Stimulated activated CD8-positive, alpha-beta memory T cell treated with anti-CD3 and anti-CD28 coated beads, Interleukin-15, amount 100 ng/mL, for 48 hours (primary cell): ENCODE measurements at places on chromosomes 16 and 17.

GRCh38 chr17:1898872-1899271, 69.1 kb downstream of the RPA1 start:
- no peak for DNase-seq

- no peak for DNase-seq
Measured at GRCh38 chr16:87582216-87582965, 19.9 kb upstream of the JPH3 start.

- DNase-seq = no peak
Measured at GRCh38 chr16:30354423-30355143, 525 bp downstream of the CD2BP2 start.

- no peak for DNase-seq
Measured at GRCh38 chr16:27048316-27048715, 18.4 kb upstream of the C16orf82 start.

- no peak for DNase-seq
Measured at GRCh38 chr16:54175552-54176375, 110.8 kb downstream of the IRX3 start.

DNA sequence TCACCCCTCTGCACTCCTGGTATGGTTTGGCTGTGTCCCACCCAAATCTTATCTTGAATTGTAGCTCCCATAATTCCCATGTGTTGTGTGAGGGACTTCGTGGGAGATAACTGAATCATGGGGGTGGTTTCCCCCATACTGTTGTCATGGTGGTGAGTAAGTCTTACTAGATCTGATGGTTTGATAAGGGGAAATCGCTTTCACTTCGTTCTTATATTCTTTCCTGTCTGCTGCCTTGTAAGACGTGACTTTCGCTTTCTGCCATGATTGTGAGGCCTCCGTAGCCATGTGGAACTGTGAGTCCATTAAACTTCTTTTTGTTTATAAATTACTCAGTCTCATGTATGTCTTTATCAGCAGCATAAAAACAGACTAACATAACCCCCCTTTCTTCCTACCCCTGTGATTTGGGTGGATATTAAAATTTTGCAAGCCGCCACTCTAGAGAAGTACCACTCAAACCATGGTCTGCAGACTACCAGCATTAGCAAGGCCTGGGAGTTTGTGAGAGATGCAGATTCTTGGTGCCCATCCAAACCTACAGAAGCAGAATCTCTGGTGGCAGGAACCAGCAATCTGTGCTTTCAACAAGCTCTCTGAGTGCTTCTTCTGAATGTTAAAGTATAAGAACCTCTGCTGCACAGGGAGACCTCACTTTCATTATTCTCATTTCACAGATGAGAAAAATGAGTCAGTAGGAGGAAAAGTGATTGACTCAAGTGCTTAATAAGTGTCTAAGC, 999.5 kb upstream of the EEF2KMT start:
- DNase-seq = no peak

- no peak for DNase-seq
Measured at GRCh38 chr16:3580251-3580651, 3.0 kb upstream of the NLRC3 start.

- no peak for DNase-seq
Measured at GRCh38 chr17:19900809-19901208, 33.1 kb upstream of the ULK2 start.

- DNase-seq = no peak
Measured at GRCh38 chr16:23072084-23072599, 77.1 kb downstream of the USP31 start.

DNA sequence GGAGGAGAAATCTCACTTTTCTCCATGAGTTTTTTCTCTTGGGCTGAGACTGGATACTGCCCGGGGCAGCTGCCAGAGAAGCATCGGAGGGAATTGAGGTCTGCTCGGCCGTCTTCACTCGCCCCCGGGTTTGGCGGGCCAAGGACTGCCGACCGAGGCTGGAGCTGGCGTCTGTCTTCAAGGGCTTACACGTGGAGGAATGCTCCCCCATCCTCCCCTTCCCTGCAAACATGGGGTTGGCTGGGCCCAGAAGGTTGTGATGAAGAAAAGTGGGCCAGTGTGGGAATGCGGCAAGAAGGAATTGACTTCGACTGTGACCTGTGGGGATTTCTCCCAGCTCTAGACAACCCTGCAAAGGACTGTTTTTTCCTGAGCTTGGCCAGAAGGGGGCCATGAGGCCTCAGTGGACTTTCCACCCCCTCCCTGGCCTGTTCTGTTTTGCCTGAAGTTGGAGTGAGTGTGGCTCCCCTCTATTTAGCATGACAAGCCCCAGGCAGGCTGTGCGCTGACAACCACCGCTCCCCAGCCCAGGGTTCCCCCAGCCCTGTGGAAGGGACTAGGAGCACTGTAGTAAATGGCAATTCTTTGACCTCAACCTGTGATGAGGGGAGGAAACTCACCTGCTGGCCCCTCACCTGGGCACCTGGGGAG, 19.1 kb downstream of the NGFR start:
- DNase-seq = no peak

DNA sequence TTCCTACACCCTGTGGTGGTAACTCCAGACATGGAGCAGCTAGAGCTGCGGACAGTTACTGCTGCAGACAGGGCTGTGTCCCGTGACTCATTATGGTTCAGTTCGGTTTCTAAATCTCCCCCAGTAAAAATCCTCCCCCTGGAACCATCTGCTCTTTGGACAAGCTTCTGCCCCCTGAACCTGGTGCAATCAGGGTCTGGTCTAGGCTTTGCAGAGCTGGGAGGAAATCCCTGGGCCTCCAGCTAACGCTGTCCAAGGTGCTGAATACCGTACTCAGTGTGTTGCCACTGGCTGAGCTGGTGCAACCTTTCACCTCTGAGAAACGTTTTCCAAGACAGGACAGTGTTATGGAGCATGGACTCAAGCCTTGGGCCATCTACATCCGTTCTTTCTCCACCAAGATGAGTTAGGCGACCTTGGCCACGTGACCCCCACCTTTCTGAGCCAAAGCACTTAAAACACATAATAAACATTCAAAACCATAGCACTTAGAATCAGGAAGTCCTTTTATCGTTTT, 142.0 kb downstream of the CPPED1 start:
- no peak for DNase-seq

GRCh38 chr17:6666077-6666521, 14.5 kb downstream of the C17orf100 start:
- DNase-seq = no peak

- DNase-seq = no peak
Measured at GRCh38 chr16:48137822-48138221, 18.0 kb downstream of the ABCC12 start.

DNA sequence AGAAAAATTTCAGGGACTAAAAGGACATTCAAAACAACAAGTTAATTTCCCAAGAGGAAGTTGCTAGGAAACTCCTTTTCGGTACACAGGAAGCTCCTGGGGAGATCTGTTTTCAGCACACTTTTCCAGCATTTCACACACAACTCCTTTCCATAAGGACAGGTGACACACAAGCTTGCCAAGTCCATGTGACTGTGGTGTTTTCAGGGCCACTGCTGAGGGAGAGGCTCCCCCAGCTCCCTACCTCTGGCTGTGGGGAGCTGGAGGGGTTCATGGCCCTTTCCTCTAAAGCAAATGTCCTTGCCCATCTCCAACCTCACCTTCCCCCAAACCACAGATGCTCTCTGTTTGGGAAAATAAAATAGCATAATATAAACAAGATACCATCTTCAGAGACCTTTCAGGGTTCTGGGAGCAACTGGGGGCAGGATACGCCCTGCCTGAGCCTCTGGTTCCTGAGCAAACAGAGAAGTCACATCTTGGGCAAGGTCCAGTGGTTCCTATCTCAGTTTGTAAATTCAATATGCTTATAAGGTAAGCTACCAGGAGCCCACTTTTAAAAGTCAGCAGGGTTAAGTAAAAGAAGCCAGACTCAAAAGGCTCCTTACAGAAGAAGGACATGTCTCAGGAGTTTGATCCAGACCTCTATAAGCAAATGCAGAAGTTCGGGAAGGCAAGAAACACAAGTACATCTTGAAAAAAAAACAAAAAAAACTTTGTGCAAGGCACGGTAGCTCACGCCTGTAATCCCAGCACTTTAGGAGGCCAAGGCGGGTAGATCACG, 3.0 kb downstream of the PDZD9 start:
- no peak for DNase-seq

- no peak for DNase-seq
Measured at GRCh38 chr16:56382459-56382858, 42.9 kb downstream of the AMFR start.

GRCh38 chr16:70737377-70738082, 51.7 kb upstream of the MTSS2 start:
- peak; percentile 83 for DNase-seq

GRCh38 chr17:75720656-75721462, at the start of gene ITGB4:
ITGB4 (plus strand) TSS chr17:75721459; CDS start chr17:75724704, 3,245 bp downstream.
- DNase-seq = peak; percentile 28

DNA sequence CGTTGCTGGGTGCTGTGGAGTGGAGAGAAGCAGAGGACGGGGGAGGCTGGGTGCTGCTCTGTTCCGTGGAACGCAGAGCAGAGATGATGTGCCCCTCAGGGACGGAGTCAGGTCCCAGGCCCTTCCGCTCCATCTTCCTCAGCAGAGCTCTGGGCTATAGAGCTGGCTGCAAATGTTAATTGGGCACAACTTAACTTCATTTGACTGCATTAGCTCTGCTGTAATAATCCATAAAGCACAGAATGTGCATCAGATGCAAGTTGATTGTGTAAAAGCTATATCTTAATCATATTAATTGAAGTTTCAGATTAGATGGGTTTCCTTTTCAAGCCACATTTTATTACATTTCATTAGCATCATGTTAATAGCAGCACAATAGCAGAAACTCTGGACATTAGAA, 212.6 kb downstream of the ABCC12 start:
- DNase-seq = no peak
